ENCODE measurements at places on chromosomes 1 and 21.

- no peak for ATAC-seq
Measured at GRCh38 chr1:94806441-94806871, 13.7 kb upstream of the SLC44A3 start.

- no peak for ATAC-seq
Measured at GRCh38 chr1:244456586-244456985, 4.5 kb upstream of the CATSPERE start.

GRCh38 chr1:174156437-174156836, 2.9 kb upstream of the RABGAP1L start:
- no peak for ATAC-seq

DNA sequence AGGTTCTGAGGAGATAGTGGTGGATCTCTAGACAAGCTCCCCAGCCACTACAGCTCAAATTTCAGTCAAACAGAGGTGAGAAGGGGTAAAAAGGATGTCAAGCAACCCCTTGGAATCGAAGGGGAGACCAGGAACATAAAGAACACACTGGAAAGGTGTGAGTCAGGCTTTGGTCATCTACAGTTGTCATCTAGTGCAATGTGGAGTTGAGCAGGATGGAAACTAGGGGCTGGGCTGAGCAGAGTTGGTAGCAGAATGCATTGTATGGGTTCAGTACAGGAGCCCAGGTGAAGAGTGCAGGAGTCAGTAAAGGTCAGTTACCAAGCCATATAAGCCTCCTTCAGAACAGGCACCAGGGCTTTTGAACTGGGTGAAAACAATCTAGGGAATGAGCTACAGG, 52.7 kb upstream of the VAV3 start:
- no peak for ATAC-seq

- ATAC-seq = peak; percentile 53
Measured at GRCh38 chr21:41648591-41649031, 118.2 kb downstream of the RIPK4 start.

GRCh38 chr21:36463991-36464390, 15.9 kb downstream of the CLDN14 start:
- no peak for ATAC-seq

DNA sequence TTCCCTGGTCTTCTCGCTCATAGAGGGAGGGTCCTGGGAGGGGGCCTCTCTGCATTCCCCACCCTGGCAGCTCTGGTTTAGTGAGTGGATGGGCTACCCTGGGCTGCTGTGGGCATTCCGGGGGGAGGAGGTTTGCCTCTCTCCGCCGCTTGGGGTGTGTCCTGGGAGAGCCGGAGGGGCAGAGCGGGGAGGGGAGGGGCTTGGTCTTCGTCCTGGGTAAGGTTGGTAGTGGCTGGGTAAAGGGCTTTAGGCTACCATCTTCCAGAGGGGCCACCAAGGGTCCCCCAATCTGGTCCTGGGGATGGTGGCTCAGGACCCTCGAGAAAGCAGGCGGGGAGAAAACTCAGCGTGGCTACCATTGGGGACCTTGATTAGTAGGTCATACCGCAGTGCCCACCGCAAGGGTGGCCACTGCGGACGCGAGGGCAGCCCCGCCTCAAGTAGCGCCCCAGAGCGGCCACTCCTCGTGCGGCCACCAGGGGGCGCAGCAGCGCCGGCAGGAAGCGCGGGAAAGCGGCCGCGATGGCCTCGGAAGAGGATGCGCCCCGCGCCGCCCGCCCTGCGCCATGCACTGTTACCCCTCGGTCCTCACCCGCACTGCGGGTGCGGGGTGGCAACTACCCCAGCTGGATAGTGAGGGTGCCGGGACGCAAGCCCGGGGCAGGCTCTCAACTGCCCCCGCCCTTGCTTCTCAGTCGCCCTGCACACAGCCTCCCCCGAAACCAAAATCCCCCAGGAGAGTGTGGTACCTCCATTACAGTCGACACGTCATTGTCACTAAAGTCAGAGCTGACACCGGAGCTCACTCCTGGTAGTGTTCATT, 44.1 kb upstream of the SLC25A33 start:
- peak; percentile 60 for ATAC-seq

DNA sequence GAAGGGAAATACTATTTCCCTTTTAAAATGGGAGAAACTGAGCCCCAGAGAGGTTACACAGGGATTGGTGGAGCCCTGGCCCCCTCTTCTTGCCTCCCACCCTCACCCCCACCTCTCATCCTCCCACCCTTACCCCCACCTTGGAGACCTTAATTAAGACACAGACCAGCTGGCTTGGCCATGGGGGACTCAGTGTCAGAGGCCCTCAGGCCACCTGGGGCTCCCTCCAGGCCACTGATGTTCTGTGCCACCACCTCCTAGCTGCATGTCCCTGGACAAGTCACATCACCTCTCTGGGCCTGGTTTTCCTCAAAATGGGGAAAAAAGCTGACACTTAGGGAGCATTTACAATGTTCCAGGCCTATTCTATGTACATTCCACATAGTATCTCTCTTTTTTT, 51.5 kb downstream of the SDC3 start:
- no peak for ATAC-seq

DNA sequence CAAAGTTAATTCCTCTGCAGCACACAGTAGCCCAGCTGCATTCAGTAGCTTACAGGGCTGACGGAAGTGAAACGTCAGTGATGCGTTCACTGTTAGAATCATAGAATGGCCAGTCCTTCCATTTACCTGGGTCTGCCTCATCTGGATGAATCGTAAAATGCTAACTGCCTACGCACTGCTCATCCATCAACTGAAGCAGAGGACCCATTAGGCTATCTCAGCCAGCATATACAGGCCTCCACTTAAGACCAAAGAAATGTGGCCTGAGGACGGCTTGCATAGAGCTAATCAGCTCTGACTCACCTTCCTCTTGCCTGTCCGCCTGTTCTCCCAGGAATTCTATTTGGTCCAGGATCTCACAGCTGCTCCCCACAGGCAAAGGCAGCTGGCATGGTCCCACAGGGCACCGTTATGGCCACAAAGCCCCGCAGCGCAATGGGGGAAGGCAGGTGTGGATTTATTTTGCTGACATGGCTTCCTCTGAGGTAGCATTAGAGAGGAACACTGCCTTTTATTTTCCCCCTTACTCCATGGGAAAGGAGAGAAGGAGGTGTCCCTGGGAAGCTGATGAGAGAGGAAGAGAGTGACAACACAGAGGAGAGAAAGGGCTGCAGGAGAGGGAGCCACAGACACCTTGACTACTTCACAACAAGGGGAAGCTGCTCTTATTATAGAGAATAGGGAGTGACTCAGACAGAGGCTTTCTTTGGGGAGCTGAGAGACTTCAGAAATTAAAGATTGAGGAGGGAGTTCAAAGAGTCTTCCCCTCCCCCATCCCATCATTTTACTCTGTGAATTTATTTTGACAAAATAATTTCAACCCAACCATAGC, 177.6 kb downstream of the HHIPL2 start:
- no peak for ATAC-seq

GRCh38 chr1:180912211-180912800, 391 bp upstream of the KIAA1614 start:
- ATAC-seq = peak; percentile 32

DNA sequence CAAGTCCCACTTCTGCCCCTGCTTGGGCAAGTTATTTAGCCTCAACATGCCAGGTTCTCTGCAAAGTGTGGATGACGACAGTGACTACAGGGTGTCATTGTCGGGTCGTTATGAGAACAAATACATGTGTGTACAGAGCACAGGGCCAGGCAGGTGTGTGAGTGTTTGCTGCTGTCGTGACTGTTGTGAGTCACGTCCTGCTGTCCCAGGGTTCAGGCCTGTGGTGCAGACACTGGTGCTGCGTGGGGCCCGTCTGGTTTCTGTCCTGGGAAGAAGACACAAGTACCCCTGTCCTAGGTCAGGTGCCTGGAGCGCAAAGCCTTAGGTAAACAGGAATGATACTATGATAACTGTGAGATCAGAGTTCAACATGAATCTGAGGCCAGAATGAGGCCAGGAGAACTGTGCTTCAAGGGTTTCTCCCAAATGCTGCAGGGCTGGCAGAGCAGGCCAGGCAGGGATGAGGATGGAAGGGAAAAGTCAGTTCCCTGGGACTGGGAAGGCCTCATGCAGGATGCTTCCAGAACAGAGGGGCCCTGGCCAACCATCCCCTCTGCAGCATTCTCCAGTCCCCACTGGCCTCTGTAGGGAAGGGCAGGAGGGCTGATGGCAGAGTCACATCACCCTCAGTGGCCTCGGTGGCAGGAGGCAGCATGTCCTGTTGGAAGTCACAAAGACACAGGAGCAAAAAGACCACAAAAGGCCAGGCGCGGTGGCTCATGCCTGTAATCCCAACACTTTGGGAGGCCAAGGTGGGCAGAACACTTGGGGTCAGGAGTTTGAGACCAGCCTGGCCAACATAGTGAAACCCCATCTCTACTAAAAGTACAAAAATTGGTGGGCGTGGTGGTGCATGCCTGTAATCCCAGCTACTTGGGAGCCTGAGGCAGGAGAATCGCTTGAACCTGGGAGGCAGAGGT, 15.7 kb downstream of the GPR157 start:
- peak; percentile 77 for ATAC-seq

GRCh38 chr1:201481004-201481380, 12.0 kb upstream of the PHLDA3 start:
- peak; percentile 0 for ATAC-seq

DNA sequence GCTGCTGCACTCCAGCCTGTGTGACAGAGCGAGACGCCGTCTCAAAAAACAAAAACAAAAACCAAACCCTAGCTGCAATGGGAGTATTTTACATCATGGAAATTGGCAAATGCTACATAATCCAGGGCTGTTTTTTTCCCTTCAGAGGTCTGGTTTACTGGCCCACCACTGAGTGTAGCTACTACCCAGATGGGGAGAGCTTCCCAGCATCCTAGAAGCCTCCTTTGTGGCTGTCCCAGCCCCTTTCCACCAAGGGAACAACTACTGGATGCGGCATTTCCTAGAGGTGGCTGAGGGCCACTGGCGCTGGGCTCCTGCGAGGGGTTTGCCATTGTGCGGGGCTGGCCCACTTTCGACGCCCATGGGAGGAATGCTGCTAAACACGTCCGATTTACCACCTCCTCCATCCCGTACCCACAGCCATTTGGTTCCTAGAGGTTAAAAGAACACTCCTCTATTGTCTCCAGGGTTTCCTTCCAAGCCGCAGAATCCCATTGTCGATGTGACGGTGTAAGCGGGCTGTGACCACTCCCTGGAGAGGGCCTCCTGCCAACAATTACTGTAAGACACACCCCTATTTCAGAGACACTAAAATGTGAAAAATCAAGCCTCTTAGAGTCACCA, 55.4 kb downstream of the RUNX3 start:
- ATAC-seq = peak; percentile 66

DNA sequence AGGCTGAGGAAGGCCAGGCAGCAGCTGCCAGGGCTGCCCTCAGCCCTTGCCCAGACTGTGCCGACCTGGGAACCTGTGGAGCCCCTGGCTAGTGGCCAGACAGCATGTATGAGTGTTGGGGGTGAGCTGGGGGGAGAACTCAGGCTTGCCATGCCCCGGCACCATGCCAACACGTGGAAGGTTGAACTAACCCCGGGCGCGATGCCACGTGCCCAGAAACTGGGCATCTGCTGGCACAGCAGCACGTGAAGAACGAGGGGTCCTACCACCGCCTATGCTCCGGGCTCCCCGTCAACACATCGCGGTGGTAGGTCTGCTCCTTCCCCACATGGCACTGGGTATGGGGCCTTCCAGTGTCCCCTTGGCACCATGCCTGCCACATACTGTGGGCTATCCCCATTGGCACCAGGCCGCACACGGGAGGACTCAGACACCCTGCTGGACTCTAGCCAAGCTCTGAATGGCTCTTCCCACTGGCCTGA, 68.7 kb downstream of the CASZ1 start:
- no peak for ATAC-seq

GRCh38 chr1:207302618-207303393, 18.7 kb upstream of the CD55 start:
- no peak for ATAC-seq

DNA sequence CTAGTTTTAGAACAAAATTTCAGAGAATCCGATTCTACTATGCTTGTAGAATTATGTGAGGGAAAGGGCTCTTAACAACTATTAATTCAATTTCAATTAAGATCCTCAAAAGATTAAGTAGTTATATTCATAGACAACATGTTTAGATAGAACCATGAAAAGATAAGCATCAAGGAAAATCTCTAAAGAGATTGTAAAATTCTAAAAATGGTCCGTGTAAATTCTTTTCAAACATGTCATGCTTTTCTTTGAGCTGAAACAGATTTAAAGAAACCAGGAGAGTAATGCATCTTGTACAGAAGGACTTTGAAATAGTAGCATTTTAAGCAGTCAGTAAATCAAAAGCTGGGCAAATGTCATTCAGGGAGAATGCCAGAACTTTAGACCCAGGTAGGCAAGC, 1080.6 kb upstream of the B3GALT2 start:
- no peak for ATAC-seq

DNA sequence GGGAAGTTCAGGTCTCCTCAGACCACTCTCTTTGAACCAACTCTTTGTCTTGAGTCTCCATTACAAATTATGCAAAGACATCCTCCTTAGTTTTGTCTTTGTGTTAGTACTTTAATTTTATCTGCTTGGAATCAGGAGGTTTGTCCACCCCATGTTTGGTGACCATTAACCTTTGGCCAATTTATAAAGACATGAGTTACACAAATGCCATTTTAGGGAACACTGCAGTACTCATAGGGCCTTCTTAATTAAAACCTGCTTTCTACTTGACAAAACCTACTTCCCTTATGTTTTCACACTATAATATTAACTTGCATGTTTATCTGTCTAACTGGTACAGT, 7.9 kb upstream of the CDC73 start:
- no peak for ATAC-seq

DNA sequence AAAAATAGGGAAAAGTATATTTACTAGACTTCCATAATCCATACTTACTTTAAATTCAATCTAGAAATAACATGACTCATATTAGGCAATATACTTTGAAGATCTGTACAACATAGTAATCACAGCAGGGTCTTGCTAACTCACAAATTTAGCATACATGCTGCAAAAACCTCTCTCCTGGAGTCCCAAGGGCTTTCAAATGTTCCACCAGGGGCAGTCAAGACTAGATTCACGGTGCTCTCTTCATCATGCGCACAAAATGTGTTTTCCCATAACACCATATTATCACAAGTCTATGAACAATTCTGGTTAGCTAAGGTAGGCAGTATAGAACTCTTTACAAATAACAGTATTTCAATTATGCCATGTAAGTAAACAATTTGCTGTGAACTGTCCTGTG, 45.8 kb downstream of the SSX2IP start:
- ATAC-seq = no peak

- no peak for ATAC-seq
Measured at GRCh38 chr1:115572710-115573109, 69.1 kb upstream of the VANGL1 start.

- no peak for ATAC-seq
Measured at GRCh38 chr1:109523706-109524105, 14.2 kb upstream of the AMIGO1 start.

All from esophagus mucosa (tissue), 1 donor.